ENCODE measurements at places on chromosomes 11 and 22.

DNA sequence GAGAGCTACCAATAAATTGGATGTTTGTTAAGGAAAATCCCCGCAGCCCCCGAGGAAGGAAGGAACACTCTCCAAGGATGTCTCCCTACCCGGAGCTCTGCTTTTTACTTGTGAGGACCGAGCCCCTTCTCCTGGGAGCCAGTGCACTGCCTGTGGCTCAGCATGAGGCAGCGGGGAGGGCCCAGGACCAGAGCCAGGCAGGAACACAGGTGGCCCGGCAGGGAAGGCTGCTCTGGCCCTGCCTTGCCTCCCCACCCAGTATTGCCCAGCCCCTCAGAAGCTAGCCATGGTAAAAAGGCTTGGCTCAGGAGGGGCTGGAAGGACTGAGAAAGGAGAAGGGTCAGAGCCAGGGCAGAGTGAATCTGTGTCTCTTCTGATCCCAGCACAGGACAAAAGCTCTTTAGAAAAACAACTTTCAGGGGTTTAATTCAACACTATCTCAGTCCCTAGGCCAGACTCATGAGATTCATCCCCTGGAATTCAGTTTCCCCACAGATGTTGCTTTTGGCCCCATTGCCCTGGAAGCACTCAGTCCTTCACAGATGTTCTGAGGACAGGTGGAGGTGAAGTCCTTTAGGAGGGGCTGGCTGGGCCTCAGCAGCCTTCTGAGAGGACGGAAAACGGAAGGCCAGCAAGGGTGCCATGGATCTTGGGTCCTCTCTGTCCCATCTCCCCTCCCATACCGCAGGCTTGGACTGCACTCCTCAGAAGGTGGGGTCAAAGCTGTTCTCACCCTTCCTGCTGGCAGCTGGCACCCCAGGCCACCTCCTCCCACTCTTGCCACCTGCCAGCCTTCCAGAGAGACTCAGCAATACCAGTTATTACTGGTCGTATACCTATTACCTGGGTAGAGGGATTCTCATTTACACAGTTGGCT, 318.9 kb downstream of the NTM start:
- no peak for DNase-seq

- DNase-seq: no peak
Observed at GRCh38 chr11:11289669-11290068, 63.4 kb downstream of the CSNK2A3 start.

GRCh38 chr22:35993048-35993714, 35.4 kb downstream of the RBFOX2 start:
- no peak for DNase-seq

- DNase-seq: no peak
Observed at GRCh38 chr11:134992981-134993380, 580.9 kb upstream of the B3GAT1 start.

GRCh38 chr22:16838073-16838472, 12.9 kb upstream of the XKR3 start:
- DNase-seq: no peak

GRCh38 chr11:25535467-25536272, 796.3 kb upstream of the ANO3 start:
- no peak for DNase-seq

DNA sequence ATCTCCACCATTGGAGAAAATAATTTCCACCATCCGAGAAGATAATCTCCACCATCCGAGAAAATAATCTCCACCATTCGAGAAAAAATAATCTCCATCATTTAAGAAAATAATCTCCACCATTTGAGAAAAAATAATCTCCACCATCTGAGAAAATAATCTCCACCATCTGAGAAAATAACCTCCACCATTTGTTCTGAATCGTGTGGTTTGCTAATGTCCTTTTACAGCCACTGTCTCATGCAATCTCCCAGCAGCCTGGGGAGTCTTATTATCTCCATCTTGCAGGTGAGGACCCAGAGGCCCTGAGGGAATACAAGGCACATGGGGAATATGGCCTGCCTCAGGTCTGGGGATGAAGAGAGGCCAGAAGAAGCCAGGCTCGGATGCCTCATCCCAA, 54.1 kb upstream of the TCF20 start:
- no peak for DNase-seq

GRCh38 chr22:43301866-43302265, 41.3 kb downstream of the SCUBE1 start:
- no peak for DNase-seq

- no peak for DNase-seq
Observed at GRCh38 chr11:17098038-17098437, 20.6 kb upstream of the RPS13 start.

GRCh38 chr11:125364121-125364826, 131.8 kb downstream of the FEZ1 start:
- no peak for DNase-seq

DNA sequence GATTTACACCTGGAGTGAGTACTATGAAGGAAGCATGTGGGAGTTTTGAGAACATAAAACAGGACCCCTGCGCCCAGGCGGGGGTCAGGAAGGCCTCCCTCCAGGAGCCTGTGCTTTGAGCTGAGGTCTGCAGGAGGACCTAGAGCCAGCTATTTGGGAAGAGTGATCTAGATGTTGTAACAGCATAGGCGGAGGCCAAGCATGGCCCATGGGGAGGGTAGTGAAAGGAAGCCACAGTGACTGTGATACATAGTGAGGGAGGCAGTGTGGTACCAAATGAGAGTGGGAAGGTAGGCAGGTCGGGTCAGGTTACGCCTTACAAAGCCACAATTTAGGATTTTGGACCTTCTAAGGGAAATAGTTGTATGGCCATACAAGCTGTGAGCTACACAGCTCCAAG, 147.5 kb downstream of the PARVA start:
- no peak for DNase-seq

- DNase-seq: no peak
Observed at GRCh38 chr22:17159504-17159951, 451 bp upstream of the HDHD5 start.

DNA sequence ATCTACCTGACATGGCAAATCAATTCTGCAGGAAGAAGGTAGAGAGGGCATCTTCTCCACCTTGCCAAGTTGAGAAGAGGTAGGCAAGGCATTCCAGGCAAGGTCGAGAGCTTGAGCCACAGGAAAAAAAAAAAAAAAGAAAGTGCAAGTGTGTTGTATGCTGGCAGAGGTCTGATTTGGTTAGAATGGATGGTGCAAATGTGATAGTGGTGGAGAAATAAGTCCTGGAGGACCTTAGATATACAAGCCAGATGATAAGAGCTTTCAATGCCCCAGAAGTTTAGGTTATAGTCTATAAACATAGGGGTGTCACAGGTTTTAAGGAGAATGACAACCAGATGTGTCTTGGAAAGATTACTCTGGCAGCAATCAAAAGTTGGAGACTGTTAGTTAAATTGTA, 1.4 kb downstream of the FBXO3 start:
- DNase-seq: no peak

GRCh38 chr11:70675697-70676374, 277.5 kb downstream of the CTTN start:
- no peak for DNase-seq

DNA sequence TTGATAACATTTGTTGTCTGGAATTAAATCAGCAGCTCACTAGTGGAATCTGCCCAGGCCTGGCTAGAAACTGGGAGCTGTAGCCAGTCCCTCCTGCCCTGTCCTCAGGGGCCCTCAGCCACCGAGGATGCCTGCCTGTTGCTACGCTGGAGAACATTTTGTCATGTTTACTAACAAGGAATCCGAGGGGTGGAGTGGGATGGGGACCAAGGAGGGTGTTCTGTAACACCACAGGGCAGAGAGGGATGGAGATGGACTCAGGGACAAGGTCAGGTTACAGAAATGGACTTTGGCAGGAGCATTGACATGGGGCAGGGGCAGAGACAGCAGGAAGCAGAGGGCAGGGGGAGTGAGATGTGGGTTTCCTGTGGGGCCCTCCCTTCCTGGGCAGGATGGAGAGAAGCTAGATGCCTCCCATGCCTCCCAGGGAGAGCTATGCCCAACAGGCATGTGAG, 45.8 kb upstream of the AMPD3 start:
- DNase-seq: no peak

GRCh38 chr11:64173616-64174355, 7.9 kb upstream of the MACROD1 start:
- no peak for DNase-seq

GRCh38 chr11:95557376-95557775, 232.2 kb downstream of the FAM76B start:
- no peak for DNase-seq

- DNase-seq: no peak
Observed at GRCh38 chr11:66845876-66846212, 2.6 kb downstream of the RCE1 start.

DNA sequence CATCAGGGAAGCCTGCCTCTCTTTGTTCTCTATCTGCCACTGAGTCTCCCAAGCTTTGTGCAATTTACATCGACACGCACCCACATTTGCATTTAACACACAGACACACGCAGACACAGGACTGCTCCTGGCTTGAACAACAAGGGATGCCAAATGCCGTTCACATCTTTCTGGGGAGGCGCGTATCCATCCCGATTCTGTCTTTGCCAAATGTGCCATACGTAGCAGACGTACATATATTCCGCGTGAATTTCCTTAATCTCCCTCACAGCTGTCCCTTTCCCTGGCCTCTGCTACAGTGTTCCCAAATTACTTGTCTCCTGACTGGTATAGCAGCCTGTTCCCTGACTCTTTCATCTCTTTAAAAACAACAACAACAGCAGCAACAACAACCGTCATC, 409.5 kb downstream of the MIAT start:
- DNase-seq: no peak

GRCh38 chr22:37337204-37337943, 55.1 kb downstream of the CYTH4 start:
- DNase-seq: no peak

GRCh38 chr11:44256673-44257291, 53.2 kb downstream of the ALX4 start:
- no peak for DNase-seq

DNA sequence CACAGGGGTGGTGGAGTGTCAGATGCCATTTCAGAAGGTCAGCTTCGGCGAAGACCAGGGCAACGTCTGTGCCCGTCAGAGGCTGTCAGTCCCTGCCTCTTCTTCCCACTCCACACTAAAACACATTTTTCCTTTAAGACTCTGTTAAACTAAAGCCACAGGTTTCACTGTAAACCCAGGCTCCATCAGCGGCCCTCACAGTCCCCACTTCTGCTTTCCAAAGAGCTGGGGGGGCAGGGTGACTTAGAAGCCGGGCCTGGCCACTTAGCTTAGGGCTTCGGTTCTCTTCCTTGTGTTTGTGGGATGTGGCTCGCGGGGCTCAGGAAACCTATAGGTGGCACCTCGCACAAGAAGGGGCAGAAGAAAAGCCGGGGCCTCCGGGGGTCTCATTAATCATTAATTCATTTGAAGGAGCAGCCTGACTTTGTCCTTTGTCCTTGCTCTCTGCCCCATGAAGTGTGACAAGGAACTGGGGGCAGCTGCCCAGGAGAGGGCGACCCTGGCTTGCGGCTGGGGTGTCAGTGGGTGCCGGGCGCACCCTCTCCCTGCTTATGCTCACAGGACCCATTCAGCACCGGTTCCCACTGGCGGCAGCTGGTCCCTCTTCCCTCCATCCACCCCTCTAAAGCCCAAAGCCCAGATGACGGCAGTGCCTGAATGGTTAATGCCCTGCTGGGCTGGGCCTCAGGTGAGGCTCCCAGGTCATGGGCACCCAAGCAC, 4.1 kb downstream of the SLC25A45 start:
- DNase-seq: peak; percentile 28

- no peak for DNase-seq
Observed at GRCh38 chr22:37802310-37803194, 5.2 kb upstream of the GCAT start.

- no peak for DNase-seq
Observed at GRCh38 chr11:19715373-19715772, 2.7 kb downstream of the NAV2 start.

DNA sequence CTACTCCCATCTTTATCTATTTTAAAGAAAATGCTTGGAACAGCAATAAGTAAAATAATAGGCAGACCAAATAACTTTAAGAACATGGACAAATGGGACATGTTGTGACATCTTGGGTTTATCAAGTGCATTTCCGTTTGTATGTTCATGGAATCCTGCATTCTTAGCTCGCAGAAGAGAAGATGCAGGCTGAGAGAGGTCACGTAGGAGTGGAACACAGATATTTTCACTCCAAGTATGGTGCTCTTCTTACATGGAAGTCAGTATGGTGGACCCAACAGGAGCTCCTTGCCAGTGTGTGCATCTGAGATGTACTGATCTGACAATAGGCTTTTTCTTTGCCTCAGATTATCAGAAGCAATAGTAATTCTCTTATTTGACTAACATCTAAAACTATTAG, 1.7 kb downstream of the E2F8 start:
- peak; percentile 24 for DNase-seq

DNA sequence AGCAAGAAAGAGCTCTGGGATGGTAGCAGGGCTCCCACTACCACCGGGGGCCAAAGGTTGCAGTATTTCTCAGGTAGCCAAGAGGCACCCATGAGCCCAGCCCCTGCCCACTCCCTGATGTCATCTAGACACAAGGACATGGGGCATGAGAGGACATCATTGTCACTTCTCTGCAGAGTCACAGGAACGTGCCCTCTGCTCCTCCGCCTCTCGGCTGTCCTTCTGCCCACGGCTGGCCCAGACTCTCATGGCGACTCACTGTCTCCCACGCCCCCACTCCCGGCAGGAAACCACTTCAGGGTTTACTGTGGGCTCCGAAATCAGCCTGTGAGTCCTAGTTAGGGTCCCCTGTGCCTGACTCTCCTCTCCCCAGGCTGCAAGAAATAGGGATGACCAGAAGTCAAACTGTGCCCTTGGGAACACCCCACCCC, 1.8 kb upstream of the GAL start:
- no peak for DNase-seq

DNA sequence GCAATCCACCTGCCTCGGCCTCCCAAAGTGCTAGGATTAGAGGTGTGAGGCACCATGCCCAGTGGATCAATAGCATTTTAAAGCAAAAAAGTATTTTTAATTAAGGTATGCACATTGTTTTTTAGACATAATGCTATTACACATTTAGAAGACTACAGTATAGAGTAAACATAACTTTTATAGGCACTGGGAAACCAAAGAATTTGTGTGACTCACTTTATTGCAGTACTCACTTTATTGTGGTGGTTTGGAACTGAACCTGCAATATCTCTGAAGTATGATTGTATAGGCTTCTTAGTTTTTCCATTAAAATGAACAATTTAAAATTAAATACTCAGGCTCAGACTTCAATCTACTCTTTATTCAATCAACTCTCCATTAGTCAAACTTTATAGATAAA, 17.5 kb upstream of the CD3E start:
- no peak for DNase-seq

DNA sequence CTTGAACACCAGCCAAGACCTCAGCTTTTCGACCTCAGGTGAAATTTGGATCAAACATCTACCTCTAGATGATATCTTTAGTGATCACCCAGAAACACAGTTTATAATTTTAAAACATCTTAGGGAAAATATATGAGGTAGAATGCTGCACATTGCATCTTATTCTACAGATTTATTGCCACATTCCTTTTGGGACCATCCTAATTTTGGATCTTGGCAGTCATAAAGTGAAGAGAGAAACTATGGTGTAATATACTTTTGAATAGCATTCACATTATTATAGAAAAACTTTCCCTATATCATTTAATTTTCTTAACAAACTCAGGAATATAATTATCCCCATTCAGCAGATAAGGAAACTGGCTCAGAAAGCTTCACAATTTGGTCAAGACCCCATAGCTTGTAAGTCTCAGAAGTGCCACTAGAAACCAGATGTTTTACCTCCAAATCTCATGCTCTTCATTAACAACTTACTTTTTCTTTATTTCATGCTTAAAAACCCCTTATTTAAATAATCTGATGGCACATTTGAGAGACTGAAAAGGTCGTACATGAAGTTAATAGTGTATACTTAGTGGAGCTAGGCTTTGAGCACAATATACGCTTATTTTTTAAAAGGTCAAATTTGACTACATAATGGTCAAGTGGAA, 199.2 kb upstream of the CTSC start:
- DNase-seq: no peak

GRCh38 chr11:45458269-45458668, 172.1 kb upstream of the SYT13 start:
- DNase-seq: no peak
